ENCODE measurements at places on chromosomes 5 and 9. TPM values are rescaled to one million over a fixed set of nuclear protein-coding genes. Genes with fewer than 3 reads are reported as not detected.

The TAF11L10 gene
- not detected for total RNA-seq

The OLFML2A gene
- 0.56 TPM for total RNA-seq

The ADAMTS19 gene
- under 0.01 TPM for total RNA-seq

The CNTNAP3B gene
- 18.9 TPM for total RNA-seq

The PCDHGA7 gene
- 3.7 TPM for total RNA-seq

The CRHBP gene
- 9.2 TPM for total RNA-seq

The C5orf46 gene
- 5.9 TPM for total RNA-seq

The PSAT1 gene
- total RNA-seq = 31.3 TPM

The PITX1 gene
- 0.38 TPM for total RNA-seq

All from regular cardiac myocyte (primary cell).